ENCODE measurements at places on chromosomes 16 and 17.

DNA sequence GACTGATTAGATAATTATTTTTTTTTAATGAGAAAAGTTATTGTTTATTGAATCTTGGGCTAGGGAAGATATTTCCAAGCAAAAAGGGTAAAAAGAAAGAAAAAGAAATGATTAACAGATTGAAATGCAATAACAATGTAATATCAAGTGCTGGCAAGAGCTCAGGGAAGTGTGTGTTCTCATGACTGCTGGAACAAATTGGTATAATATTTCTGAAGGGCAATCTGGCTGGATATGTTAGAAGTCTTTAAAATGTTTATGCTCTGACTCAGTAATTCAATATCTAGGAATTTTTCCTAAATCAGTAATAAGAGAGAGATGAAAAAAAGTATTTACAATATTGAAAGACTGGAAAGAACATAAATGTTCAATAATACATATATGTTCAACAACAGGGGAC is 7.6 kb upstream of the ZNF624 start:
- DNase-seq: no peak

DNA sequence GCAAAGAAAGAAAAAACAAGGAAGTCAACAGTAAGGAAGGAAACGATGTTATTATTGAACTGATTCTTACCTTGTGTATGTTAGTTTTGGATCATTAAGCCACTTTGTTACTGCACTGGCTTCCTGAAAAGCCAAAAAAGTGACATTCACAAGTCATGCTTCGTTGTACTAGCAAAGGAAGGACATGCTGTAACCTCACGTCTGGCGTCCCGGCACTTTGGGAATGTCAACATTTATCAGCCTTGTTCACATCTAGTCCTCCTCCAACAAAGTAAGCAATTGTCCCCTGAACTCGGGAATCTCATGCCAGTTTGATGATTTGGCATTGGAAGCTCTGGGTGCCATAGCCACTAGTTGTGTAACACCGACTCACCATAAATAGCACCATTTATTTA is 731 bp upstream of the MKS1 start:
- no peak for DNase-seq

DNA sequence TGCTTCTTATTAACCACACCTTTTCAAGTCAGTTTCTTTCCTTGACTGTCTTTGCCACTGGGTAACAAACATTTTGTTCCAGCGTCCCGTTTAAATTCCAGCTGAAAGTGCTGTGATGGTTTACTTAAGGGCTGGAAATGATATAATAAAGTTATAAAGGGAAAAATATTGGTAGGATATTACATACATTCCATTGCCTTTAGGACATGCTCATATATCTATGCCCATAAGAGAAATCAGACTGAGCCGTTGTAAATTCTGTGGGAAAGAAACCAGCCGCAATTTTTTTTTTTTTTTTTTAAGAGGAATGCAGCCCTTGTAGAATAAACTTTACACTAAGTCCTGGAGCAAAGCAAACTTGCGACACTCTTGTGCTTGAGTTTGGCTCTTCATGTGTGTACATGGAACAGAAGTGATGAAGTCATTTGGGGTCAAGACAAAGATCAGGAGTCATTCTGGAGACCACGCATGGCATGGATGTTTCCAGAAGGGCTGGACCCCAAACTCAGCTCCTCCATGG is 210.9 kb downstream of the XYLT1 start:
- DNase-seq: no peak

DNA sequence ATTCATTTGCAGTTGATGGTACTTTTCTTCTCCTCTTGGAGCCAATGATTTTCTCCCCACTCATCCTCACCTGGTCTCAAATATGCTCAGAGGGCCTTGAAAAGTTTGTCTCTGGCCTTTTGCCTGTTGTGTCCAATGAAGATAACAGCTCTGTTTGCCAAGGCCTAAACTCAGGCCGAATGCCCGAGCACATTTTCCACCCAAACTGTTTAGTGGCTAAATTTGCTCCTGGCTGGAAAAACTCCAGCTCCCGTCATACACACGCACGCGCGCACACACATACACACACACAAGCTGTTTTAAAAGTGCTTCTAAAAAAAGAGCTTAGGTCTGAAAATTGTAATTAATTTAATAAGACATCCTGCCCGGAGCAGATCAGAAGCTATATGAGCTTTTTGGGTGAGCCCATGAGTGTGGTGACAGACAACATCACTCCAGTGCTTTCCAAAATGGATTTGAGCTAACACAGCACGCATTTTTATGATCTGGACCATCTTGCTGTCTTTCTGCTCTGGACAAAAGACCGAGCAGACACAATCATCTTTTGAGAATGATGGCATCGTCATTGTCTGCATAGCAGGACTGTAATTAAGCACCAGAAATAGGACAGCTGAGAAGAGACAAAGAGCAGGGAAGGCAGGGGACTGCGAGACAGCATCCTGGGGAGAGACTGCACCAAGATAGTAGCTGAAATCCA is 48.9 kb downstream of the IRX6 start:
- peak; percentile 59 for DNase-seq

GRCh38 chr16:85819245-85819644 is 19.8 kb downstream of the COX4I1 start:
- peak; percentile 81 for DNase-seq

DNA sequence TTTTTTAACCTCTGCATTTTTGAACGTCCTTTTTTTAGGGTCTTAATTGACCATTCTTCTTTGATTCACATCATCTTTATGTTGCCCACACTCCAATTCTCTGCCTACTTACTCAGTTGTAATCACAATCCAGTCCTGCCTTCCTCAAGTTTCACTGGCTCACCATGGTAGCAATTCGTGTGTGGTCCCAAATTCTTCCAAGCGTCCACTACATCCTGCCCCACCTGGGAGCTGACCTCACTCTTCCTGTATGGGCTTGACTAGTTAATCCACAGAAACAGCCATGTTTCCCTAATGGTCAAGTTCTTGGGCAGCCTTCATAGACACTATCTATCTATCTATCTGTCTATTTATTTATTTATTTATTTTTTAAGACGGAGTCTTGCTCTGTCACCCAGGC is 7.1 kb downstream of the TLCD2 start:
- no peak for DNase-seq

- no peak for DNase-seq
Observed at GRCh38 chr16:87351320-87351698, 32.3 kb downstream of the FBXO31 start.

GRCh38 chr17:76562734-76563148 is 22.9 kb downstream of the PRCD start:
- DNase-seq: peak; percentile 69

DNA sequence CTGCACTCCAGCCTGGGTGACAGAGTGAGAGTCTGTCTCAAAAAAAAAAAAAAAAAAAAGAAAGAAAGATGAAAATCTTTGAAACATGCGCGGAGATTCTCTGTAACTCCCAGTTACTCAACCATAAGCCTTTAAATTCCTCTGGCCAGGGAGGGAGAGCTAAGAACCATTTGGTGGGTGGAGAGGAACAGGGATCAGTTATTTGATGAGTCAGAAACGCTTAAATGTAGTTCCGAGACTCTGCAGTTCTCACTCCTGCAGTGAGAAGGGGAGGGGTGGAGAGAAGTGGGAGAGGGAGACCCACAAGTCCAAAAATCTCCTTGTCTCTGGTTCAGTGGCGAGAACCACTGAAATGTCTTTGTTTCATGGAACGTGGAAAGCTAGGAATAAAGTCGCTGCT is 266.7 kb downstream of the SOX9 start:
- no peak for DNase-seq

DNA sequence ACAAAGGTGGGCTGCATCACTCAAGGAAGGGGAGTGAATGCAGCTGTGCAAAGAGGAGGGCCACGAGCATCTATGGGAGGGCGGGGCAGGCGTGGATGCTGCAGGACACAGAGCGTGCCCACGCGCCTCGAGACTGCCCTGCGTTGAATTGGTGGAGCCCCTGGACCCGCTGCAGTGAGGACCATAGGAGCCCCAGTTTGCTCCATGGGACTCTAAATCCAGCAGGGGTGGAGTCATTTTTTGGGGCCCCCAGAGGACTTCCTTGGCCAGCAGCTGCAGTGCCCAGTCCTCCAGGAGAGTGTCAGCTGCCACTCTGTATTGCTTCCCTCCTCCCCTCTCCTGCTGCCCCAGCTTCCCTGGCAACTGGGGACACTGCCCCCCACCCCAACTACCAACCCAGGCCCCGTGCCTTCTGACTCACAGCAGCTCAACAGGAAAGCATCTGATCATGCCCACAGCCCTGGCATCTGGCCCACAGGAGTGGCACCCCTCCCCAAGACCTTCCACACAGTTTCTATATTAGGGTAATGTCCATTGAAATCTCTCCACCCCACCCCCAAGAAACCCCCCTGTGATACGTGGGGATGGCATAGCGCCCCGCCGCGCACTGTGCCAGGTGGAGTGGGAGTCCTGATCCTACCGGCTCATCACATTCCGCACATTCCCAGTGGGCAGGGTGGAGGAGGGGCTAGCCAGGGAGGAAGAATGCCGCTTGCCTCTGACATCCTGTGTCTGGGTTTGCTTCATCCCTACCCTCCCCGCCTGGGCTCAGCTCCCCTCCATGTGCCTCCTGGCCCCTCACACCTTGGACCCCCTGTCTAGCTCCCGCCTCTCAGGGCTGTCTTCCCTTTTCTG is 27.8 kb upstream of the ITGA3 start:
- DNase-seq: no peak

- no peak for DNase-seq
Observed at GRCh38 chr16:23607726-23608125, 11.6 kb upstream of the NDUFAB1 start.

DNA sequence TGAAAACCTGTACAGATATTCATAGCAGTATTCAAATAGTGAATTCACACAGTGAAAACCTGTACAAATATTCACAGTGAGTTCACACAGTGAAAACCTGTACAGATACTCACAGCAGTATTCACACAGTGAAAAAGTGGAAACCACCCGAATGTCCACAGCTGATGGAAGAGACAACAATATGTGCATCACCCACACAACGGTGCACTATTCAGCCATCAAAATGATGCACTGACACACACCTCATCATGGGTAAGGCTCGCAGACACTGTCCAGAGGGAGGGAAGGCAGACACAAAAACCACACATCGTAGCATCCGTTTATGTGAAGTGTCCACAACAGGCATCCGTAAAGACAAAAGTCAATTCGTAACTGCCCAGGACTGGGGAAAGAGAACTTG is 100.9 kb downstream of the VPS53 start:
- no peak for DNase-seq
